ENCODE measurements at places on chromosomes 3 and 15.
A peak's percentile ranks its signal among the peaks of the same experiment; 100 is the strongest.

DNA sequence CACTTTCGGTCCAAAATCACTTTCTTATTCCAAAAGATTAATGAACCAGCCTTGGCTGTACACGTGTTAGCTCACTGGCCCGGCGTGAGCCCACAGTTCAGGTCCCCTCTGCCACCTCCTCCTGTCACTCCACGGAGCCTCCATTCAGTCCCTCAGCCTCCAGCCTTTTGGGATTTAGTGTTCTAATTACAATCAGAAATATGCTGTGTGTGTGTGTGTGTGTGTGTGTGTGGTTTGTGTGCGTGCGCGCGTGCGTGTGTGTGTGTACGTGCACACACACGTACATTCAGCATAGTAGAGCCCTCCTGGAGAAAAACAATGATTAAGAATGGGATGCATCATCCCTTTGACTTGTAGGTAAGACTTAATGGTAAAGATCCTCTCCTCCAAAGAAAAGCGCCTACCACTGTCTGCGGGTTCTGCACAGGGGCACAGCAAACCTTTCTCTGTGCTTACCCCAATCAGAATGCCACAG is 801 bp downstream of the CA12 start:
- DNase-seq: no peak

DNA sequence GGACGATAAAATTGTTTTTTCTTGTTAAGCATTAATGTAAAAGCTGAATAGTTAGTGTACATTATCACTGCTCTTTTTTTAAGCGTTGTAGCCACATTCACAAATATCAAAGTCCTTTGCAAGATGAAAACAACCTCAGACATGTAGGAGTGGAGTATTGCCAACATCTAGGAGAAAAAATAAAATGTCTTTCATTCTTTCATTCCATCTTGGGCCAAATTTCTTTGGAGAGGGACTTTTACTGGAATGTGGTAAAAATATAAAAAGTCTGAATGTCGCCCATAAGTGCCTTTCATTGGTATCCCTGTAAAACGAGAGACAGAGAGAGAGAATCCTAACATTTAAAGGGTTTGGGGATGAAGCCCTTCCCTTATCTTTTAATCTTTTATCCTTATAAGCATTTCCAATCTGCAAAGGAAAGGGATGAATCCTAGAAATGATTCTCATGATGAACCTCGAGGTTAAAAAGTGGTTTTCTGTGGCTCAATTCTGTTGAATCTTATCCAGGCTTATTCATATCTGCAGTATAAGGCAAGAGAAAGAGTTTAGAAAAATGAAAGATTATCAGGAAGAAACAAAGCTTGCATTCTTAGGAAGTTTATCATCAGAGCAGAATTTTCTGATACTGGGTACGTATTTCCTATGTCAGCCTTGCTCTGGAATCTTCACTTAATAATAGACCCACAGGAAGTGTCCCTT is 1031.7 kb downstream of the MCTP2 start:
- no peak for DNase-seq

- DNase-seq: peak; percentile 55
These were observed 20.0 kb upstream of the RBP1 start for GRCh38 chr3:139559541-139559940.

DNA sequence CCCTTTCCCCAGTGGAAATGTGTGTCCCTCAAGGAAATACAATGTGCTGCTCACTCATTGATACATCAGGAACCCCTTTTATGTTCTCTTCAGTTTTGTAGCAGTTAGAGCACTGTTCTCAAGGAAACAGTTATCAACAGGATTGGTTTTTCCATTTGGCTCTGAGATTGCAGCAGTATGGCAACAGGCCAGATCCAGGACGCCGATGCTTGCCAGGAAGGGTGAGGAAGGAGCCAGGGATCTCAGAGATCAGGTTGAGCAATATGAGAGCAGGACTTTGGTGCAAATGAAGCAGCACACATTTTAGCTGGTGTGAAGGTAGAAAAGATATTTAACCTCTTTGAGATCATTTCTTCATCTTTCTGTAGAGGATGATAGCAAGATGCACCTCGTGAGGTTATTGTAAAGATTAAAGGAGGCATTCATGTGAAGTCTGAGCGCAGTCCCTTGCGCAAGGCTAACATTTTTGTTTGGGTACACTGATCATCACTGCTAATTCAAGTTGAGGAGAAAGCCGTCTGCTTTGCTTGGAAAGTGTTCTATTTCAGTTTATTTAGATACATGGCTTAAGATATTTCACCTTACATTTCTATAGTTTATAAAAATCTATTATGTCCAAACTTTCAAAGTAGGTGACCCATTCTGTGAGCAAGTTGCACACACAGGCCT is 68.5 kb downstream of the KCNH8 start:
- DNase-seq: no peak

GRCh38 chr15:88790486-88790885 is 12.8 kb upstream of the ACAN start:
- no peak for DNase-seq

GRCh38 chr15:42070279-42070975 is 23.9 kb downstream of the PLA2G4D start:
- DNase-seq: no peak

- DNase-seq: no peak
These were observed 167.6 kb upstream of the ST8SIA2 start for GRCh38 chr15:92226020-92226612.

GRCh38 chr15:39304201-39304841 is 276.6 kb upstream of the THBS1 start:
- no peak for DNase-seq

DNA sequence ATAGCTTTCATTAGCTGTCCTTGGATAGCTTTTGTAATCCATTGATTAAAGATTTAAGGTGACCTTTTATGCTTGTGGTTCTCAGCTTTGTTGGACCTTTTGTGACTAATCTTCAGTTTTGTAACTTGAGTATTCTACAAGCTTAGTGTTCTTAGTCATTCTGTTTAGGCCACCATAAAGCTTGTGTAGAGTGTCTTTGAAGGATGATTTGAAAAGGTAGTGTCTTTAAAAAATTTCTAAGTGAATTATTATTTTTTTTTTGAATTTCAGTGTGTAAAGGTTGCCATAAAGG is 7.5 kb downstream of the MORF4L1 start:
- no peak for DNase-seq

DNA sequence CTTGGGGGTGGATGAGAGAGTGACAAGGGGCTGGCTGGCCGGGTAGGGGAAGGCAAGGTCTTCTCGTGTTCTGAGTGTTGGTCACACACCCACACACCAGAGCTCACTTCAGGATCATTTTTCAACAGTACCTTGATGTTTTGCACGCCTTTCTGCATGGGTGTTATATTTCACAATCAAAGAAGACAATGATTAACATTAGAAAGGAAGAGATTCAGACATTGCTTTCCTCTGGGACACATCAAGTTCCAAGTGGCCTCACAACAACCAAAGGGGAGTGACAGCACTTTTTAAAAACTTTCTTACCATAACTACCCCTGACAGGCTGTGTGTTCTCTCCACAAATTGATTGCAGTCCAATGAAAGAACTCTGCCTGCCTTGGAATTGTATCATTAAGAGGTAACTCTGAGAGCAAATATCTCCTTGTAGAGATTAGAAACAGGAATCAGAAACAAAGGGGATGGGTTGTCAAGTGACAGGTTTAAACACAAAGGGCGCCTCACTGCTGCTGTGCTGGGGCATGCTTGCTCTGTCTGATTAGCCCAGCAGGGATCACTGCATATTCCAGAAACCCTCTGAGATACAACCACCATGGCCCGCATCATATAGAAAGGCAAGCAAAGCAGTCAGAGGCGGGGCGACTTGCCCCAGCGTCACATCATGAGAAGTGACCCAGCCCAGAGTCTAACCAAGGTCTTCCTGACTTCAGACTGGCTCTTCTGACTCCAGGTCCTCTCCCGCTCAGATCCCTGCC is 230.8 kb downstream of the FEZF2 start:
- DNase-seq: no peak

DNA sequence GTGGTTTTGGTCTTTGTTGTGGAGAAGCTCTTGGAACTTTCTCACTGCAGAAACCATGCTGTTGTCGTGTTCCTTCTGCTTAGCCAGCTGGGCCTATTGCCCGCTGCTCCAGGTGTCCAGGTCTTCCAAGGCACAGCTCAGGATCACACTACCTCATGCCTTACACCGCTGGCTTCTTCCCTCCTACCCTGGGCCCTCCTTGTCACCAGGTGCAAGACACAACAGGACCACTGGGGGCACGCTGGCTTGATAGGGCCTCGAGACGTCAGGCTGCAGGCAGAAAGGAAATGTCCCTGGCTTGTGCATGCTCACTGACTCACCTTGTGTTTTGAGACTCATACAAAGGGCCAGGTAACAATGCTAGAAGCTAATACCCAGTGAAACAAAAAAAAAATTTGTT is 32.3 kb downstream of the PAQR9 start:
- DNase-seq: no peak

- no peak for DNase-seq
These were observed 721.4 kb downstream of the NSUN3 start for GRCh38 chr3:94784274-94784673.

- DNase-seq: peak; percentile 63
These were observed at the start of the genes CLCN2 and POLR2H for GRCh38 chr3:184361532-184361931. Gene CLCN2 (minus strand): TSS chr3:184361605. CDS start chr3:184361479, 126 bp downstream. Gene POLR2H (plus strand): TSS chr3:184361710. CDS start chr3:184363493, 1,783 bp downstream.

GRCh38 chr15:40134885-40135284 is 26.0 kb upstream of the BUB1B start:
- DNase-seq: no peak

- peak; percentile 69 for DNase-seq
These were observed 30.7 kb downstream of the DUOX2 start for GRCh38 chr15:45083223-45083622.
